ENCODE measurements at places on chromosomes 6 and 20. TPM values are rescaled to one million over a fixed set of nuclear protein-coding genes. Genes with fewer than 3 reads are reported as not detected.

DNA sequence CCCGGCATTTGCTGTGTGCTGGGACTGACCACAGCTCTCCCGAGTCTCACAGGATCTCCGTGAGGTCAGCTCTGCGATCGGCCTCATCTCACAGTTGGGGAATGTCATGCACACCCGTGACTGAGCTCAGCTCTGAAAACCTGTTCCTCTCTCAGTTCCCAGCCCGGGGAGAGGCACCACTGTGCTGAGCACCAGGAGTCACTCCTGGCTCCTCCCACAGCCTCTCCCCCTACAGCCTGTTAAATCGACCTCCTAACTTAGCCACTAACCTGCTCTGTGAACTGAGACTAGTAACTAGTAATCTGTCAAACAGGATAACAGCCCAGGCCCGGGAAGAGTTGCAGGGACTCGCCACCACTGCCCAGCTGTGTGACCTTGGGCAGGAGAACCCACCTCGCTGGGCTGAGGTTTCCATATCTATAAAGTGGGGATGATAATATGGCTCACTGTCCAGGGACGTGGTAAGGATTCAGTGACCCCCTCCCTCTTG is 20.1 kb upstream of the NOL4L start:
- H3K27ac ChIP-seq: no peak overlapping the region
- no peak overlapping the region for H3K4me3 ChIP-seq
- no peaks in the 10 kb centered on the region for H3K36me3 ChIP-seq
- no peak for DNase-seq
- H3K4me1 ChIP-seq: peaks cover 8% of the 10 kb centered on the region

DNA sequence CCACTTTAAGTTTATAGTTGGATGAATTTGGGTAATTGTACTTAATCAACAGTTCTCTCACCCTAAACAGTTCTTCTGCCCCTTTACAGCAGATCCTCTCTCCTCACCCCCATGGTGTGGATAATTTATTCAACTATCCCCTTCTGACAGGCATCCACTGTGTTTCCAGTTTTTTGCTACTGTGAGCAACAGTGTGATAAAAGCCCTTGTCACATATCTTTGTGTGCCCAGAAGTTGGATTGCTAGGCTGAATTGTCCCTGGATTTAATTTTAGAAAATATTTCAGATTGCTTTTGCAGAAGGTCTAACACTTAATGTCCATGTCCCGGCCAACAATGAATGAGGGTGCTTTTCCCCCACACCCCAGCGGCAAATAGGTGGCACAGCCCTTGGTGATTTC is 30.5 kb upstream of the SCUBE3 start:
- no peak overlapping the region for H3K4me3 ChIP-seq
- no peaks in the 10 kb centered on the region for H3K27me3 ChIP-seq
- no peaks in the 10 kb centered on the region for H3K36me3 ChIP-seq
- no peak for DNase-seq
- H3K4me1 ChIP-seq: peaks cover 10% of the 10 kb centered on the region

GRCh38 chr6:142886431-142887170 is 58.4 kb downstream of the HIVEP2 start:
- no peaks in the 10 kb centered on the region for H3K36me3 ChIP-seq
- no peaks in the 10 kb centered on the region for H3K27me3 ChIP-seq
- peak overlapping the region; percentile 66 for H3K27ac ChIP-seq
- H3K4me3 ChIP-seq: no peak overlapping the region
- DNase-seq: no peak

- H3K27me3 ChIP-seq: no peaks in the 10 kb centered on the region
- H3K36me3 ChIP-seq: no peaks in the 10 kb centered on the region
- no peak overlapping the region for H3K27ac ChIP-seq
- no peak overlapping the region for H3K4me3 ChIP-seq
Observed at GRCh38 chr20:40551125-40551530, 137.9 kb downstream of the MAFB start.

GRCh38 chr6:132219901-132220300 is 181.4 kb downstream of the MOXD1 start:
- no peak for DNase-seq
- no peaks in the 10 kb centered on the region for H3K36me3 ChIP-seq
- H3K4me3 ChIP-seq: no peak overlapping the region
- no peak overlapping the region for H3K27ac ChIP-seq
- no peaks in the 10 kb centered on the region for H3K4me1 ChIP-seq
- no peaks in the 10 kb centered on the region for H3K27me3 ChIP-seq

The VIP gene
- total RNA-seq: 2.1 TPM

All from spleen (tissue), 13 donors.